ENCODE measurements at places on chromosomes 7 and 10.
A peak's percentile ranks its signal among the peaks of the same experiment; 100 is the strongest.

- no peak for DNase-seq
Observed at GRCh38 chr10:89699581-89700064, 1.8 kb upstream of the KIF20B start.

DNA sequence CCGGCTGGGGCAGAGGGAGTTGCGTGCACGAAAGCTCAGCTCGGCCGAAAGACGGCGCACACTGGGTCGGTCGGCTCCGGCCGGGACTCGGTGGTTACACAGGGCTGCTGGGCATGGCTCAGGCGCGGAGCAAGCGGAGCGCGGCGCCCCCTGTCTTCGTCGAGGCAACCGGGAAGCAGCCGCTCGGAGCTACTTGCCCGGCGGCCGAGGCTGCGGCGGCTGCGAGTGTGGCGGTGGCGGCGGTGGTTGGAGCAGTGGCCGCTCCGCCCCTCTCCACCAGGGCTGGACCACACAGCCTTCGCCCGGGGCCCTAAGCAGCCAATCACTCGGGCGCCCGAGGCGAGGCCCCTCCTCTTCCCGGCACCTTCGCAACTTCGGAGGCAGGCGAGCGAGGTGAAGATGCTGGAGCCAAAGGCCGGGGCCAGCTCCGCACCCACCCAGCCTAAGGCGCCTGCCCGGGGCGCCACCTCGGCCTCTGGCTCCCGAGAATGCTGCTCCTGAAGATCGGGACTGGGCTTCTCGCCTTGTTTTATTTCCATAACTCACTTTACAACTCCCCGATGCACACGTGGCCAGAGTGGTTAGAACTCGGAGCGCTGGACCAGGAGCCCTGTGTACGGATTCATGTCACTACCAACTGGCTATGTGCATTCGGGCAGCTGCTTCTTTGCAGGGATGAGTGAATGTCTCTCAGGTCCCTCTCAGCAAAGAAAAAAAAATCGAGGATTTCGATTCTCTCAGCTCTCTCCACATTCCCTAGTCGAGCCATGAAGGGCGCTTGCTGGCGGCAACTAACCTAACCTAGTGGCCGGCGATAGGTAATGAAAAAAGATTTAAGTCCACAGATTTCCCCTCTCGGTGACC, at the start of gene TLL2:
TSS of gene TLL2 (minus strand) at position 229 of the 864 bp plus-strand sequence. CDS start 241 bp downstream, outside the sequence.
- peak; percentile 44 for DNase-seq

GRCh38 chr7:126495733-126496132, 757.0 kb downstream of the GRM8 start:
- no peak for DNase-seq

- no peak for DNase-seq
Observed at GRCh38 chr10:88764110-88764509, 4.3 kb downstream of the LIPN start.

GRCh38 chr7:5217396-5217795, 27.4 kb downstream of the WIPI2 start:
- no peak for DNase-seq
